NCI-H524 (cell line): ENCODE measurements at places on chromosomes 13 and 19.

DNA sequence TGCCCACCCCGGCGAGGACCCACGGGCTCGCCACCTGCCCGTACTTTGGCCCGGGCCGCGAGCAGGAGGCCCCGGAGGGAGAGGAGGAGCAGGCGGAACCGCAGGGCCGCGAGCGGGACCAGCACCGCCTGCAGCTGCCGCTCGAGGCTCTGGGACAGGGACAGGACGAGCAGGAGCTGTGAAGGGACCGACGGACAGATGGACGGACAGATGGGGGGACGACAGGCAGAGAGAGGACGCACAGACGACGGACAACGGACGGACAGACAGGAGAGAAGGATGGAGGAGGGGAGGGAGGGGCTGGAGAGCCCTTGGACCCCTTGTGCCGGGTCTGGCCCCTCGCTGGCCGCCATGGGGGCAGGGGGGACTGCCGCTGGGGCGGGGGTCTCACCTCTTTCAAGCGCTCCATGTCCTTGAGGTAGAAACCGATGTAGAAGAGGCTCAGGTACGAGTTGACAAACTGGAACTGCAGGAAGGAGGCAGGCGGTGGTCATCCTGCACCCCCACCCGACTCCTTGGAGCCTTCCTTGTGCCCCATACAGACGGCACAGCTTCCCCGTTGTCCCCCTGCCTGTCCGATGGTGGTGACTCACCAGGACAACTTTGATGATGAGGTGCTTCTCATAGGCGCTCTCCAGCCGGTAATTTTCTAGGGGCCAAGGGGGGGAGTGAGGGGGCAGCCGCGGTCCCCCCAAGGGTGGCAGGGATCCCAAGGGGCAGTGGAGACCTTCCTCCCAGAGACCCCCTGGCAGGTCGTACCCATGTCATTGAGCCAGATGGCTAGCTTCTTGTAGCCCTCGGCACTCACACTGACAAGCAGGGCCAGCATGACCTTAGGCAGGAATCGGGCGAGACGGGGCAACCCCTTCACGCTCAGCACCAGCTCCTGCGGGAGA is 5.0 kb downstream of the ANO8 start:
- no peak for DNase-seq

DNA sequence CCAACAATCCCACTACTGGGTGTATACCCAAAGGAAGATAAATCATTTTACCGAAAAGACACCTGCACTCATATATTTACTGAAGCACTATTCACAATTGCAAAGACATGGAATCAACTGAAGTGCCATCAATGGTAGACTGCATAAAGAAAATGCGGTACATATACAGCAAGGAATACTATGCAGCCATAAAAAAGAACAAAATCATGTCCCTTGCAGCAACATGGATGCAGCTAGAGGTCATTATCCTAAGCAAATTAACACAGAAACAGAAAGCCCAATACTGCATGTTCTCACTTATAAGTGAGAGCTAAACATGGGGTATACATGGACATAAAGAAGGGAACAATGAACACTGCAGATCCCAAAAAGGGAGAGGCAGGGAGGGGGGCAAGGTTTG is 2.7 kb upstream of the ZNF507 start:
- DNase-seq = no peak

- DNase-seq = no peak
Measured at GRCh38 chr19:53960886-53961285, 1.9 kb upstream of the CACNG8 start.

DNA sequence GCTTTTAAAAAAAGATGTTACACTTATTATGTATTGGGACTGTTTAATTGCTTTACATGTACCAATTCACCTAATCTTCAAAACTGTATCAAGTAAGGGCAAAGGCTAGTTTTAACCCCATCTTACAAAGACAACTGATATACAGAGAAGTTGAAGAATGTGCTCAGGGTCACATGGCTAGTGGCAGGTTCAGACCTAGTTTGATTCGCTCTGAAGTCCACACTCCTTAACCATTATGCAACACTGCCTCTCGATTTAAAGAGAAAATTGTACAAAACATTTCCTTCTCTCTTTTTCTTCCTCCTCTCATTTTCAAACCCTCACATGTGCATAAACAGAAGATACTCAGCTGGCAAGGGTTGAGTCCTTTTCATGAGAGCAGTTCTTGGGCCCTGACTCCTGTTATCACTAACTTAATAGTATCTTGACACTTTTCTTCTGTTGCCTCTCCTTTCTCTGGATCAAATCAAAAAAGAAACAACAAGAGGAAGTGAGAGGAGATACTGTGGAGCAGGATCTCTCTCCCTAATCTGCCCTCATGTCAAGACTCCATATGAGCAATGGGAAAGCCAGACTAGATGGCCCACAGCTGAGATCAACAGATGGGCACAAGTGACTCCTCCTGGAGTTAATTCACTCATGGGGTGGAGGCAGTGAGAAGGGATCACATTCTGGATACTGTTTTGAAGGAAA is 19.0 kb upstream of the N4BP2L1 start:
- peak; percentile 14 for DNase-seq

GRCh38 chr13:93180356-93180969 is 46.1 kb upstream of the GPC6 start:
- DNase-seq = no peak

DNA sequence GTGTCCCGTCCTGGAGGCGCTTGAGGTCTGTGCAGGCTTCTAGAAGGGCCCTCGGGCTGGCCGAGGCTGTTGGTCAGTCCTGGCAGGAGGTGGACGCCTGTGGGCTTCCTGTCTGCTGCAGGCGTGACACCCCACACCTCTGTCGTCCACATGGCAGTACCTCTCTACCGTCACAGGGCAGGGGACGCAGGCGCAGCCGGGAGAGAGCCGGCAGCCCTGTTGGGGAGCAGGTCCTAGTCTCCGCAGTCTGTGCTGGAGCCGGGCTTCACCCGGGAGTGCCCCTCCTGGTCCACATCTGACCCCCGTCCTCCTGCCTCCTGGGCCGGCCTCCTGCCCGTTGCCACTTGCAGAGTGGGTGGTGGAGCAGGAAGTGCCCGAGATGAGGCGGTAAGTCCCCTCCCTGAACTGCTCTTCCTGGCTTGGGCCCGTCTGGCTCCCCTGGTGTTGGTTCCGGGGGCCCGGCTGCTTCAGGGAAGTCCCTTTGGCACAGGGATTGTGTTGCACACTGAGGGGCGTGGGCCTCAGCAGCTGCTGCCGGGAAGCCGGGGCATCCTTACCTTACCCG is 106.0 kb downstream of the KDM4B start:
- DNase-seq = no peak

DNA sequence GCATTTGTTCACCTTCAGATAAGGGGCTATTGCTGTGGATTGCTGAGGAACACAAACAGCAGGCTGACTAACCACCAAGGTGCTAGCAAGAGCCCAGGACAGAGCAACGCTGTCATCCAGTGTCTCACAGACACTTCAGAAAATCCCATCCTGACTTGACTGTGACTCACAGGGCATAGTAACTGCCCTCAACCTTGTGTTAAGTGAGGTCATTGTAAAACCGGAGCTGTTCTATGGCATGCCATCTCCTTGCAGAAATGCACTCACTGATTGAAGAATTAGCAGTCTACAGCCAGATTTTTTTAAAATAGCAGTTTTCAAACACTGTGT is 51.1 kb downstream of the TNFRSF19 start:
- no peak for DNase-seq

DNA sequence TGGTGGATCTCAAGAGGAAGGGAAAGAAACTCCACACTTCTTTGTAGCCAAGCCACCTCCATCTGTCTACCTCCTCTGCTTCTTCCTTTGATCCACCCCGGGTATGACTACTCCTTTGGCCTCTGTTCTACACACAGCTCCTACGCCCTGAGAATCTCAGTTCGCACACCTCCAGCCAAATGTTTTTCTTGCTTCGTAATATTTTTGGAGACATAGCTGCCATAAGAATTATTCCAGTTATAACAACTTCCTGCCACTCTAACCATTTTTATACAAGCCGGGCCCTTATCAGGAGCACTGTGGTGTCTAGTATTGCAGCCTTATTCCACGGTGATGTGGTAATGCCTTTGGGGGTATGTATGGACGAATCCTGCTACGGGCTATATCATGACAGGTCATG is 126.7 kb downstream of the STARD13 start:
- DNase-seq = no peak

DNA sequence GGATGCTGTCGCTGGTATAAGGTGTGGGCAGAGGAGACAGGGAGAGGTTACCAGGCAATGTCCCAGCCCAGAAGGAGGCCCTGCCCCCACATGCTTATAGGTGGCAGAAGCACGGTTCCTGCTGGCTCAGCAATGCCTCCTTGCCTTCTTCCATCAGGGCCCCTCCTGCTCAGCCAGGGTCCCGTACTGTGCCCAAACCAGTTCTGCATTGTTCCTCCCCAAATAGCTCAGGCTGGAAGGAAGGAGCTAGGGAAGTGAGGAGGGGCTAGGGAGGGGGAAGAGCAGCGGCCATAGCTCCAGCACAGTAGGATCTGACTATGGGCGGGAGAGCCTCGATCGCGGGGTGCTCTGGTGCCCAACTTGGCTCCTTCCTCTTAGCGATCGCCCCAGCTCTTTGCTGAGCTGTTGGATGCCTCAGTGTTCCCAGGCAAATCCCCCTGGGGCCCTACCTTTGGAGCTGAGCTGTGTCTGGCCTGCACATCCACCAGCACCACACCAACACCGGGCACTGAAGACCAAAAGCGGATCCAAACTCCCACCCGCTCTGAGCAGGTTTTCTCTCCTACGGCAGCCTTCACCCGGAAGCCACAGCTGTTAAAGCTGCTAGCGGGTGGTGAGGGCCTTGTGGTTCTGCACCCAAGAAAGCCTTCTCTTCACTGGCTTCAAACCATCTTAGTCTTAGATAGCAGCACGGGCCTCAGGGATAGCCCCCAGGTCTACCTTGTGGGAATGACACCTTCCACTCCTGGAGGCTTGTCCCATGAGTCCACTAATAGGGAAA is 32.1 kb upstream of the PEPD start:
- DNase-seq = no peak

GRCh38 chr13:111547726-111548273 is 227.4 kb downstream of the TEX29 start:
- DNase-seq = no peak

GRCh38 chr19:41821003-41821735 is 23.3 kb downstream of the LYPD4 start:
- DNase-seq = peak; percentile 67

GRCh38 chr19:38245826-38246498 is 10.2 kb downstream of the PPP1R14A start:
- DNase-seq = no peak

GRCh38 chr13:20239748-20240147 is 7.6 kb upstream of the GJB6 start:
- DNase-seq = no peak
